ENCODE measurements at places on chromosomes 3 and 15.

DNA sequence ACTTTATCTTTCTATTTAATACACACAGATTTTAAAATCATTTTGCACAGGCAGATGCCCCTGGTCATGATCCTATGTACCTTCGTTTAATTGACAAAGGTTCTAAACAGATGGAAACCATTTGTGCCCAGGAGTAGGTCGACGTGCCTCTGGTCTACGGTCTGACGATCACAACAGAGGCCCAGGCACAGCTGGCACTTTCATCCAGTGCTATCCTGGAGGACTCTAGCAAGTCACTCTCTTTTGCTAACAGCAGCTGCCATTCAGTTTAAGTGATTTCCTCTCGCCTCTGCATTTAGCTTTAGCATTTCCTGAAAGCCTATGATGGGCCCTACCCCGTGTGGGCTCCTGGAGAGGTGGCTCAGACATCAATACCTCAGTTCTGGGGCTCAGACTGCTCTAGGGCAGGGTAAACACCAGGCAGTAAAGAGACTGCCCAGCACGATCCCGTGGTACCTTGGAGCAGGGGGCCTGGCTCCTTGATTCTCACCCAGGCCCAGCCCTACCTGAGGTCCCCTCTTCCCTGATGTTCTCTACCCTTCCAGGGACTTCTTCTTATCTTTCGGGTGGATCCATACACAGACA, 83.2 kb upstream of the SNRPA1 start:
- DNase-seq, result no peak

DNA sequence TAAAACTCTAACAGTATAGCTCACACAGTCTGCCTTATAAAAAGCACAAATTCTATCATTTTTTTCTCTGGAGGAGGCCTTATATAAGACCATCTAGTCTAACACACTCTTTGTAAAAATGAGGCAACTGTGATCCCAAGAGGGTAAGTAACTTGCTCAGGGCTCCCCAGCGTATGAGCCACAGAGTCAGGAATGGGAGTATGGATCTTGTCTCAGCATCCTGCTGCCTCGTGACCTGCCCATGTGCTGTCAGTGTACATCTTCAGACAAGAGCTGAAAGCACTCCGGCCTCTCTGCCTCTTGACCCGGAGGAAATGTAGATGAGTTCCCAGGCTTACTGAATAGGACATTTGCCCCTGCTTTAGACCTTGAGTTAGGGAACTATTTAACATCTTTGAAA, 28.4 kb upstream of the MEF2A start:
- no peak for DNase-seq

- no peak for DNase-seq
These were observed 2.3 kb upstream of the GFM1 start for GRCh38 chr3:158642005-158642404.

DNA sequence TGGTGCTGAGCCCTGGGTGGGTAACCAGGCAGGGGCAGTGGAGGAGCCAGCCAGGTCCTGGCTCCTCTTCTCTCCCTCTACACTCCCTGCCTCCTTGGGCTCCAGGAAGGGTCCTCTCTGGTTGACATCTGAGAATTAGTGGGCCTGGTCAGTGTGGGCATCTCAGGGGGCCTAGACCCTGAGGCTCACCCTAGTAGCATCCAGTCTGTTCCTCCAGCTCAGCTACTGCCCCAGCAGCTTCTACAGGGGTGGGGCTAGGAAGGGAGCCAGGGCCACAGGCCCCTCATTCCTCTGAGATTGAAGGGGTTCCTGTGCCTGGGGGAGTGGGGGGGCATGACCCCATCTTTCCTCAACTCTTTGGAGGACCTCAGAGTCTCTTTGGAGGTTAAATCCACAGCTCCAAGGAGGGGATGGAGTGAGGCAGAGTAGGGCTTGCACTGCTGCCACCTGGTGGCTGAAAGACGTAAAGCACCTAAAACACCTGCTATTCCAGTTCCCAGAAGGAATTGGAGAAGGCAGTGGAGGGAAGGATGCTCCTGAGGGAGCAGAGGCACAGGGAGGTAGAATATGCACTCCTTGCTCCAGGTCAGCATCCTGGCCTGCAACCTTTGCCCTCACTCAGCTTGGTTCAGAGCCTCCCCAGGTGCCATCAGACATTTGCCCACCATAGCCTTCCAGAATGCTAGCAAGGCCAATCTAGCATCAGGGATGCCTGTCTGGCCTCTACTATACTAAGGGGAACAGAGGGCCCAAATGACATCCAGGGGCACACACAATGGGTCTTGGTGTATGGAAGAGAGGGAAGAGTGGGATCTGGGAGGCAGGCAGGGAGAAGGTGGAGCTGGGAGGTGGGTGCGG, 25.1 kb downstream of the C3orf18 start:
- peak; percentile 74 for DNase-seq

DNA sequence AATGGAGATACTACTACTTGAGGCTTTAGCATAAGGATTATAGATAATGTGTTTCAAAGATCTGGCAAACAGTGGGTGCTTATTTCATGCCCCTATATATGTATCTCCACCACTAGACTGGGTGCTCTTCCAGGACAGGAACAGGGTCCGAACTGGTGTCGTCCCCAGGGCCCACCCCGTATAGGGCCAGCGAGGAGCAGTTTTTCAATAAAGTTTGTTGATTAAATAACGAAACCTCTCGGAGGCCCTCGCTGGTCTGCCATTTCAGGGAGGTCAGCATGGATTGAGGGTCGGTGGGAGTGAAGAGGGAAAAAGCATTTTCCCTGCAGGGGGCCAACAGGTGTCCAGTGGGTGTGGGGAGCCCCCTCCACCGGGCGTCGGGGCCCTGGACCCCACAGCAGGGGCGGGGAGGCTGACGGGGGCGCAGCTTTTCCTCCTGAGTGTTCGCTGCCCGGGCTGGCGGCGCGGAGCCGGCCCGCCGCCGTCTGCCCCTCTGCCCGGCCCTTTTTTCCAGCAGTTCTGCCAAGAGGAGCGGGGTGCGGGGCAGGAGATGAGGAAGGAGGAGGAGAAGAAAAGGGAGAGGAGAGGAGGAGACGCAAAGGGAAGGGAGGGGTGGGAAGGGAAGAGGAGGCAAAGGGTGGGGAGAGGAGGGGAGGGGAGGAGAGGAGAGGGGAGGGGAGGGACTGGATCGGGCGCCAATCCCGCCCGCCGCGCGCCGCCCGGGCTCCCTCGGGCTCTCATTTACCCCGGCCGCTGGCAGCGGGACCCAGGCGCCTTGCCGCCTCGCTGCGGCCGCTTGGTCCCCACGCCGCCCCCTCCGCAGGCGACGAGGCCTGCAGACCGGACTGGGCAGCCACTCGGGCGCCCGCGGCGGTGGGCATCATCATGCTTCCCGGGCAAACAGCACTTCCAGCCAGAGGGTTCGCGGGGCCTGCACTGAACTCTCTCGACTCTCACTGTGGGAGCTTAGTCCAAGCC, 66.3 kb downstream of the ISG20 start:
- DNase-seq, result peak; percentile 8

DNA sequence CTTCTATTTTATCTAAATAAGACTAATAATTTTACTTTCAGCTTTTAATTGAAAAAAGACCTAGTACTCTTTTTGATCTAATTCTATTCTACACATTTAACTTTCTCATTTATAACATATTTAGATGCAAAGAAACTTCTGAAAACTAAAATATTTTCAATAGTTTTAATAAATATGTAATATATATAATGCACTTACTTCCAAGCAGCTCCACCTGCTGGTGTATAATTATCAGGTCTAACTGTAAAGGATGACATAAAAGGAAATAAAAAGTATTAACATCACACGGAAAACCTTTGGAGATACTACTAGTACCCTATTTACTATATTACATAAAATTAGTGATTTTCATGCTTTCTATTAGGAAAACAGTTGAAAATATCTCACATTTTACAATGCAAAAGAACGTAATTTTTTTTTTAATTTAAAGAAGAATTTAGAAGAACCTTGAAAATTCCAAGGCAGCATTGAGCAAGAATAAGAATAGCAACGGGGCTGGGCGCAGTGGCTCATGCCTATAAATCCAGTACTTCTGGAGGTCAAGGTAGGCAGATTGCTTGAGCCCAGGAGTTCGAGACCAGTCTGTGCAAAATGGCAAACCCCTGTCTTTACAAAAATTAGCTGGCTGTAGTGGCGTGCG, 10.2 kb downstream of the PLSCR5 start:
- no peak for DNase-seq

DNA sequence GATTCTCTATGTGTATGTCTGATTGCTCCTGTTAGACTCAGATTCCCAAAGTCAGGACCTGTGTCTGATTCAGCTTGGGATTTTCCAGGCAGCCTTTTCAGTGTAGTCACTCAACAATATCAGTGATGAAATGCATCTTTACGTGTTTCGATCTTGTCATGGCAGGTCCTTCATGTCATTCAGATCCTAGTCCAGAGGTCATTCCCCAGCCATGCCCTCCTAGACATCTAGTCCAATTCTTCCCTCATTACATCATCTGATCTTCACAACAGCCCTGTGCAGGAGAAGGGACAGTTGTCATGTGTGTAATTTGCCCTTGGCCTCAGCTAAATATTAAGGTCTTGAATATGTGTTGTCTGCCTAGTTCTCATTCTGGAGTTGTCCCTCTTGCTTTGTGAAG, 153.2 kb upstream of the NR2E3 start:
- DNase-seq, result no peak

DNA sequence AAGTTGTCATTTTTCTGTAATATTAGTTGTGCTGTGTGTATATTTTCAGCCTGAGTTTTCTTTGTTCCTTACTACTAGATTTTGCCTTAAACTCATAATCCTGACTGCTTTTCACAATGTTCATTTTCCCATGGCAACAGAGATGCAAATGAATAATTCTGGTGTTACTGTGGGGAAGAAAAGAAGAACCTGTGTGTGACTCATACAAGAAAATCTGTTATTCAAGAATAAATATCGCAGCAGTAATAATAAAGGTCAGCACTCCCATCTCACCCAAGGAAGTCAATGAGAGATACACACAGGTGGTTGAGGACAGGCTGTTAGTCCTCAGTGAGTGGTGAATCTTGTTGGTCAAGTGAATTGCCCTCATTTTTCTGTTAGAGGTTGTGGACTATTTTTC, 656.6 kb upstream of the NAALADL2 start:
- no peak for DNase-seq

- no peak for DNase-seq
These were observed 293.5 kb downstream of the CGGBP1 start for GRCh38 chr3:87765256-87765655.

GRCh38 chr15:89307791-89308190, 26.8 kb downstream of the POLG start:
- no peak for DNase-seq

- no peak for DNase-seq
These were observed 18.8 kb downstream of the B4GALT4 start for GRCh38 chr3:119221779-119222320.

- no peak for DNase-seq
These were observed 21.2 kb downstream of the CCR4 start for GRCh38 chr3:32972482-32973146.

- DNase-seq, result no peak
These were observed 35.0 kb upstream of the CAPN7 start for GRCh38 chr3:15171096-15171495.

GRCh38 chr15:48541341-48542278, 103.9 kb downstream of the FBN1 start:
- no peak for DNase-seq

DNA sequence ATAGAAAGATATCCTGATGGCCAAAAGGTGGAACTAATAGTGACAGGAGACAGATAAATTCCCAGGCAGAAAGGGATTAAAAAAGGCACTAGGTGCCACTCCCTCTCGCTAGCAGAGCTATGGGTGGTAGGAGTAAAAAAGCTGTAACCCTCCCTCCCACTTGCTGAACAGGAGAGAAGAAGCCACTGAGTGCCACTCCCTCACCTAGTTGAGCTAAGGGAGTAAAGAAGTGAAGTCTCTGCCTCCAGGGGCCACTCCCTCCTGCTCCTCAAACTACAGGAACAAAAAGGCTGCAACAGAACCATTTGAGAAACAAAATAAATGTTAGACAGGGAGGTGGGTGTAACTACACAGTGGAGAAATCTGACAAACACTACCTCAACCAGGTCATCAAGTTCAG, 276.2 kb upstream of the EPHA6 start:
- DNase-seq, result no peak

- DNase-seq, result no peak
These were observed 278.1 kb downstream of the ZPLD1 start for GRCh38 chr3:102712896-102713295.

DNA sequence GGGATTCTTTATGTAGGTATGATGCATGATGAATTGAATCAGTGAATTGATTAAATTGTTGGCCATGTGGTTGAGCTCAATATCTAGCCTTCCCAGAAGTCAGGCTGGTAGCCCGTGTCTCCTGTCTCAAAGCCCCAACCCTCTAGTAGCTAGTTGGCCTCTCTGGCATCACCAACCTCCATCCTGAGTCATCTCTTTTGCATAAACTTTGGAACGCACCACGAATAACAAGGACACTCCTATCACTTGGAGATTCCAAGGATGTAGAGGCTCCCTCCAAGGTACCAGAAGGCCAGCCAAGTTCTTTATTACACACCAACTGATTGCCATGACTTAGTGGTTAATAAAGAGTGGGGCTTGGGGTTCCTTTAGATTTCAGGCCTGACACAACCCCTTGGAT, 148.4 kb downstream of the APBA2 start:
- no peak for DNase-seq

GRCh38 chr3:133882986-133883586, 12.6 kb downstream of the RAB6B start:
- no peak for DNase-seq

DNA sequence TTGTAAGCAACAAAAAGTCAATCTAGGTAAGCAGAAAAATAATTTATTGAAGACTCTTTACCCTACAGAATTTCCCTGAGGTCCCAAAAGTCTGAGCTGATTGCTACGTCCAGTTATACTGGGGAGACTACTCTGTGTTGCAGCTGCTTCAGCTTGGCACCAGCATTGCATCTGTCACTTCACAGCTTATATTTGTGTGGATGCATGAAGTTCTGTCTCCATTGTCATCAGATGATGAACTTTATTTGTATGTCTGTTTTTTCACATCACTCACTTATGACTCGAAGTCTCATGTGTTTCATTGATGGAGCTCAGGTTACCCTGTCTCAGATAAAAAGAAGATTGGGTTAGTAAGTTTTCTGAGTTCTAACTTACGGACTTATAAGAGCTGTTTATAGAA, 75.3 kb upstream of the LRRFIP2 start:
- DNase-seq, result no peak

DNA sequence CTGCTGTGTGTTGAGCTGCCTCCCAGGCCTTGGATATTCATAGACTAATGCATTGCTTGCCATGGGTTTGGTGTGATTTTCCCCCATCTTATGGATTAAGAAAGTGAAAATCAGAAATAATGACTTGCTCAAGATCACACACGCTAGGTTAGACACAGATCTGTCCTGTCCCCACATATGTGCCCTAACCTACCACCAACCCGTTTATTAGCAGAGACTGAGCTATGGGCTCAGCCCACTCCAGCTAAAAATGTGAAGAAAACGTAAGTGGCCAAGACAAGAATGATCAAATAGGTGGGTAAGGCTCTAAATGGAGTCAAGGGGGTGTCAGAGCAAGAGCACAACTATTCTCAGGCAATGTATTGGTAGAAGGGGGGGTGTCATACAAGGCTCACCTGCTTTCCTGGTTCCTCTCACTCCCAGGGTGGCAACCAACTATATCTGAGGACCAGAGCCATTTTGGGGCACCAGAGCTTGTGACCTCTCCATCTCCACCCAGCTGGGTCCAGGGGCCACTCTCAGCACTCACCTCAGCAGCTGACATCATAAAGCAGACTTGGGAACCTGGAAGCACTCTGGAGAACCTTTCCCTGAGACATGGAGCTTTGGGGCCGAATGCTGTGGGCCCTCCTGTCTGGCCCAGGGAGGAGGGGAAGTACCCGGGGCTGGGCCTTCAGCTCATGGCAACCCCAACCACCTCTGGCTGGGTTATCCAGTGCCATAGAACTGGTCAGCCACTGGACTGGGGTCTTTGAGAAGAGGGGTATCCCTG, 1.4 kb downstream of the HEMK1 start:
- DNase-seq, result peak; percentile 39
